Right forelimb (tissue), 1 donor: ENCODE measurements at places on chromosomes 2 and 18.

GRCh38 chr18:61690418-61691138 is 202.2 kb downstream of the RNF152 start:
- no peak for DNase-seq

- DNase-seq, result no peak
These were observed 364.7 kb downstream of the XIRP2 start for GRCh38 chr2:167253025-167253424.

DNA sequence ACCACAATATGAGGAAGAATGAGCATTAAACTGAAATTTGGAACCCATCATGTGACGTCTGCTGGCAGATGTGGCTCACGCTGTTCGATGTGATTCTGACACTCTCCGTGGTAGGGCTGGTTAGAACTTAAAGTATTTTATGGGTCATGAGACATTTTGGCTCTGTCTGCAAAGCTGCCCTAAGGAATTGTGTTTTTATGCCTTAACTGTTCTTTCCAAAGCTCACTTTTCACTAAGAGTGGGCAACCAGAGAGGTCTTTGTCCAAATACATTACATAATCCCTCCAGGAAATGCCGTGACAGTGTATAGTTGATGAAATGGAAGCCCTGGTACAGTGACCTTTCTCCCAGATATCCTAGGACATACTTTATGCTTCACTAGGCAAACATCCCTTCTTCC is 119.1 kb downstream of the AQP4 start:
- no peak for DNase-seq

GRCh38 chr2:25992556-25992955 is 10.3 kb upstream of the KIF3C start:
- DNase-seq, result no peak

- no peak for DNase-seq
These were observed 17.6 kb downstream of the CTDP1 start for GRCh38 chr18:79697178-79697577.

DNA sequence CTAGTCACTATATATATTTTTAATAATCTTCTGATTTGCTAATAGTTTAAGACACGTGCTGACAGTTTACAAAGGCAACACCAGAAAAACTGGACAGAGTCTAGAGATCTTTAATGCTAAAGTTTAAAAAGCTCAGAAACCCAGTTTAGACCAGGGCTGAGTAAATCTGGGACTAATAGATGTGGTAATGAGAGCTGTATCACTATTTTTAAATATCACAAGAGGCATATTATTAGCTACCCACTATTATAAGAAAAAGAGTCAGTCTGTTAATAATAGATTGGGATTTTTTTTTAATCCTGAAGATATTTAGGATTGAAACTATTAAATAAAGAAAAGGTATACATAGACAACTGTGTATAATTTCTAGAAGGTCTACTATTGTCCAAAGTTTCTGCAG is 299.9 kb downstream of the ZEB2 start:
- DNase-seq, result no peak

DNA sequence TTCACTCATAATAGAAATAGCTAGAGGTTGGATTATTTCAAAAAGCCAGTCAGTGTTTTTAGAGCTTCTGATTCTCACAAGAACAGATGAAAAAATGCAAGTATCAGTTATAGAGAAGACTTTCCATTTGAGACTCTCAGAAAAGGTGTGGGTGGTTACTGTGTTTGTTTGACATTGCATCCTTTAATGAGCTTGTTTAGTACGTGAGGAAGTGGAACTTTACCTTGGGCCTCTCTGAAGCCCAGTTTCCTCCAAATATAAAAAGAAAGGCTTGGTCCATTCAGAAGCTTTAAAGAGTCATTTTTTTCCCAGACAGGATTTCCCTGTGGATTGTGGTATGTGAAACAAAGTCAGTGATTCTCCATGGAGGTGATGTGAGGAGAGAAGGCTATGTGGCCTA is 89.9 kb upstream of the RANBP2 start:
- no peak for DNase-seq

DNA sequence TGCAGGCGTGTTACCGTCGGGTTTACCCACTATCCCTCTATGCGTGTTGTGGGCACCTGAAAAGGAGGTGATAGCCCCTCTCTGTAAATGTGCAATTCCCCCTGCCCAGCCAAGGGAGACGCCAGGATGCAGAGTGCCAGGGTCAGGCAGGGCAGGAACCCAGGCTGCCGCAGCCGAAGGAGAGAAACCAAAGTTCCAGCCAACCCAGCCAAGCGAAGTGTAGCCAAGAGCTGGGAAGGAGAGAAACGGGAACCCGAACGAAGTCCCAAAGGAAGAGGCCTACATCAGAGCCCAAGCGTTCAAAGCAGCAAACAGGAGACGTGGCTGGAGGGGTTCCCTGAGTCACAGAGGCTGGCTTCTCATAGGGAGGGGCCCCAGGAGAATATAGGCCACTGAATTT is 24.2 kb upstream of the SPR start:
- no peak for DNase-seq

DNA sequence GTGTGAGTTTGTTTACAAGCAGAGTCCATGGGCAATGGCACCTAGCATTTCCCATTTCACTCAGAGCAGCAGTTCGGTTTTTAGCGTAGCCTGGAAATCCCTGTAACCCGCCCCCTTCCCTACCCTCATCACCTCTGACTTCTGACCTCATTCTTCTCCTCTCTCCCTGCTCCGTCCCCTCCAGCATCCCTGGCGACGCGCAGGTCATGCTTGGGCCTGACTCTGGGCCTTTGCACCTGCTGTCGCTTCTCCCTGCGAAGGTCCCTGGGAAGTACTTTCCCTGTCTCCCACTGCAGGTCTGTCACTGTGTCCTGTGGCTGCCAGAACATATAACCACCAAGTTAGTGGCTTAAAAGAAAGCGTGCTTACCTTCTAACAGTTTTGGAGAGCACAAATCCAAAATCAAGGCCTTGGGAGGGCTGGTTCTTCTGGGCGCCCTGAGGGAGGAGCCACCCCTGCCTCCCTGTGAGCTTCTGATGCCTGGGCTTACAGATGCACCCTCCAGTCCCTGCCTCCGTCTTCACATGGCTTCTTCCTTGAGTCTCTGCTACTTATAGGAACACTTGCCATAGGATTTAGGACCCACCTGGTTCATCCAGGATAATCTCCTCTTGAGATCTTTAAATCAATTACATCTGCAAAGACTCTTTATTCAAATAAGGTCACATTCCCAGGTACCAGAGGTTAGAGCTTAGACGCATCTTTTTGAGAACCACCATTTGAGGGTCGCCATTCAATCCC is 8.1 kb upstream of the RAB17 start:
- DNase-seq, result no peak

GRCh38 chr2:100252811-100253698 is 69.2 kb downstream of the LONRF2 start:
- no peak for DNase-seq

- no peak for DNase-seq
These were observed 61.3 kb downstream of the EFEMP1 start for GRCh38 chr2:55862246-55862645.

DNA sequence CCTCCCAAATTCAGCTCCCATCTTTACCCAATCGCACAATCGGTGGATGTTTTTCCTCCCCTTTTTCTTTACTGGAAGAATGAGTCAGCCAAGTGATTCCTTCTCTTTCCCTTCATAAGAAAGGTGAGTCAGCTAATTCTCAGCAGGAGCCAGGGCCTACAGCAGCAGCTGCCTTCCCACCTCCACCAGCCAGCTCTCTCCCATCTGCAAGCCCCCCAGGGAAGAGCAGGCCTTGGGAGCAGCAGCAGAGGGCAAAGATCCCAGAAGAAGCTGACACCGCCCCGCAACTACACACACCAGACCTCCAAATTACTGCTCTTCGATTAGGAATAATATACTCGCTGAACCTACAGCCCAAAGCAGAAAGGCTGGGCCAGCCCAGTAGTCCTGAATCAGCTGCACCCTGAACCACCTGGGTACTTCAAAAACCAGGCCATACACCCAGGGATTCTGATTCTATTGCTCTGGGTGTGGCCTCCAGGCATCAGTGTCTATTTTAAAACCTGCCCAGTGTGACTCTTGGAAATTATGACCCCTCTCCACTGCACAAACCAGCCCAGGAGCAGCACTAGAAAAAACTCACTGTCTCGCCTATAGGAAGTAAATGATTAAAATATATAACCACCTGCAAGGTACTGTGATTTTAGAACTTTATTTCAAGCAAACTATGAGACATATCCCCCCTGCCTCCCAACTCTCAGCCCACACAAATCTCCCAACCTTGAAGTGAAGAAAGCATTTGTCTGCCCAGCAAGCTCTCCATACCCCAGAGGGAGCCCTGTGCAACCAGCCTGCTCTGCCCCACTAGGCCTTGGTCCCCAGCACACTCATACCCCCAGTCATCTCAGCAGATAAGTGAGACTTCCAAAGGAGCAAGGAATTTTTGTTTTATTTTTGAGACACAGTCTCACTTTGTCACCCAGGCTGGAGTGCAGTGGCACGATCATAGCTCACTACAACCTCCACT is 7.3 kb downstream of the SFXN5 start:
- no peak for DNase-seq

- no peak for DNase-seq
These were observed 88.3 kb upstream of the KCNE4 start for GRCh38 chr2:222963641-222964040.

- no peak for DNase-seq
These were observed 3.8 kb downstream of the STAM2 start for GRCh38 chr2:152171718-152172117.

DNA sequence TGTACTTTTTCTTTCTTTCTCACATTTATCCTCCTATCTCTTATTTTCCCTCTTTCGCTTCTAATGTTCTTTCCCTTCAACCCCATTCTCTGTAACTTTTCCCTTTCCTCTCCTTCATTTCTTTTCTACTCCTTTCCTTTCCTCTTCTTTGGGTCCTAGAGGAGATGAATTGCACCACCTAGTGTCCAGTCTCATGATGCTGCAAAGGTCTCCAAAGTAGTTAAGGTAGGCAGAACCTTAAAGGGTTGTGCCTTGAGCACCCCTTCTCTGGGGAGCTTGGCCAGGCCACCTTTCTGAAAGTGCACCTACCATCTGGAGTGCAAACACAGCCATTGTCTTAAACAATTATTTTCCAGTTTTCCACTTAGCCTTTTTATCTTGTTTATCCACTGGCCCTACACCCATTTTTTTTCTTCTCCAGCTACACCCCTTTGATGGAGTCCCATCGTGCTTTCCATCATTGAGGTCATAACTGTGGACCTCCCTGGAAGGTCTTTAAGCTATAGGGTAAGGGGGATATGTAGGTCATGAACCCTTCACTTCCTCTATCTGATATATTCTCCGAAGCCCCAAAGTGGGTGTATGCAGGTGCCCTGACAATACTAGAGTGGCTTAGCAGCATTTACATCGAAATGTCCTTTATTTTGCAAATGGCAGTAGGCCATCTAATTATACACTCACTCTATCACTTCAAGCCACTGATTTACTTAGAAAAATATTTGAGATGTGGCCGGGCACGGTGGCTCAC is 155.9 kb downstream of the ESCO1 start:
- DNase-seq, result no peak

- no peak for DNase-seq
These were observed 22.0 kb downstream of the SAG start for GRCh38 chr2:233329489-233330135.

DNA sequence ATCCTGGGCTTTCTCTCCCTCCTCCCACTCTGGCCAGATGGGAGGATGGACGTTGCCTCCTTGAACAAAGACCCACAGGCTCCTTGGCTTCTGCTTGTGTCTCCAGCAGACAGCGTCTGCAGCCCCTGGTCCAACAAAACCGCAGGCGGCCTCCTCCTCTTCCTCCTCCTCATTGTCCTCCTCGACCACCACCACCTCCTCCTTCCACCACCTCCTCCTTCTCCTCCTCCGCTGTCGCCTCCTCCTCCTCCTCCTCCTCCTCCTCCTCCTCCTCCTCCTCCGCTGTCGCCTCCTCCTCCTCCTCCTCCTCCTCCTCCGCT is 45.7 kb upstream of the ALPP start:
- peak; percentile 9 for DNase-seq

GRCh38 chr2:314561-315336 is 26.9 kb upstream of the ALKAL2 start:
- no peak for DNase-seq

DNA sequence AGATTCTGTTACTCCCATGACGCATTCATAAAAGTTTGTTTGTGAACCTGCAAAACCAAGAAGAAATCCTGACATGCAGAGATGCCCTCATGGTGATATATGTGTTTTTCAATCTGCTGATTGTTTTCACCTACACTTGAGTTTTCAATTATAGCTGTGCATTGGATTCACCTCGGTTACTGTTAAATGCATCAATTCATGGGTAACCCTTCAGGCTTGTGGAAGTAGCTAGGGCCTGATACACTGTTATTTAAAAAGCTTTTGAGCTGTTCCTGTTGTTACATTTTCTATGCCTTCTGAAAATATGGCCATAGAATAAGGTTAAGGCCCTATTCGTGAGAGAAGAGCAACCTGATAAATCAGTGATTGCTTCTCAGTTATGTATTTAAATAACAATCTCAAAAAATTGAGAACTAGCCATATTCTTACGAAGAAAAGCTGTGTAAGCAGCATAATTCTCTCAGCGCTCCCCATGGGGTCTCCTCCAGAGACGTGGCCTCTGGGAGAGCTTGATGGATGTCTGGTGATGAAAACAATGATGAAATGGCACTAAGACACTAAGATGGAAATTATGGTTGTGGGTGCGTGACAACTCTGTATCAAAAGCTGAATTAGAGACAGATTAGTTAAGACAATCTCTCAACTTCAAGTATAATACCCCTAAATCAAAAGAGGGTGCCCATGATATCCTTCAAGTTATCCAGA is 60.5 kb downstream of the RIT2 start:
- no peak for DNase-seq

GRCh38 chr2:113116100-113116958 is 11.1 kb upstream of the IL1RN start:
- DNase-seq, result no peak

DNA sequence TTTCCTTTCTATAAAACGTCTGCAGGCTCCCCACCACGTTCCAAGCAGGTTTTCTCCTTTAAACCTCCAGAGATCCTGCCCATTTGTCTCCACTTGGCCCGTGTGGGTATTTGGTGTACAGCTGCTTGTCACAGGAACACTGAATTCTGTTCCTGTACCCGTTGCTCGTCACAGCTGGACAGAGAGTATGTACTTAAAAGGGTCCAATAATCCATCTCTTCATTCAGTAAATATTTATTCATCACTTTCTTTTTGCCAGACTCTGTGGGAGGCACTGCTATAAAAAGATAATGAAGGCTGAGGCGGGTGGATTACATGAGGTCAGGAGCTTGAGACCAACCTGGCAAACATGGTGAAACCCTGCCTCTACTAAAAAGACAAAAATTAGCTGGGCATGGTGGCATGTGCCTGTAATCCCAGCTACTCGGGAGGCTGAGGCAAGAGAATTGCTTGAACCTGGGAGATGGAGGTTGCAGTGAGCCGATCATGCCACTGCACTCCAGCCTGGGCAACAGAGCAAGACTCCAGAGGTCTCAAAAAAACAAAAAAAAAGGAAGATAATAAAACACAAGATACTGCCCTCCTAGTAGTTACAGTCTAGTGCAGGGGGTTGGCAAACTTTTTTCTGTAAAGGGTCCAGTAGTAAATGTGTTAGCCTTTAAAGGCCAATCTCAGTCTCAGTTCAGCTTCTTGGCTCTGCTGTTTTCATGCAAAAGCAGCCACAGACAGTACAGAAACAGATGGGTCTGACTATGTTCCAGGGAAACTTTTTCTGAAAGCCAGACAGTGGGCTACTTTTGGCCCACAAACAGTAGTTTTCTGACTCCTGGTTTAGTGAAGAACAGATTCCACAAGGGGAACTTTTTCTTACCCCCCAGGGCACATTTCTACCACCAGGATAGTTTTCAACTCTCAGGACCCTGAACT is 309.9 kb upstream of the RAB12 start:
- no peak for DNase-seq
